ENCODE measurements at places on chromosomes 7 and 10.

GRCh38 chr7:20475756-20476155, 139.7 kb upstream of the ABCB5 start:
- DNase-seq = no peak

- no peak for DNase-seq
Measured at GRCh38 chr10:58220769-58221451, 46.8 kb downstream of the IPMK start.

DNA sequence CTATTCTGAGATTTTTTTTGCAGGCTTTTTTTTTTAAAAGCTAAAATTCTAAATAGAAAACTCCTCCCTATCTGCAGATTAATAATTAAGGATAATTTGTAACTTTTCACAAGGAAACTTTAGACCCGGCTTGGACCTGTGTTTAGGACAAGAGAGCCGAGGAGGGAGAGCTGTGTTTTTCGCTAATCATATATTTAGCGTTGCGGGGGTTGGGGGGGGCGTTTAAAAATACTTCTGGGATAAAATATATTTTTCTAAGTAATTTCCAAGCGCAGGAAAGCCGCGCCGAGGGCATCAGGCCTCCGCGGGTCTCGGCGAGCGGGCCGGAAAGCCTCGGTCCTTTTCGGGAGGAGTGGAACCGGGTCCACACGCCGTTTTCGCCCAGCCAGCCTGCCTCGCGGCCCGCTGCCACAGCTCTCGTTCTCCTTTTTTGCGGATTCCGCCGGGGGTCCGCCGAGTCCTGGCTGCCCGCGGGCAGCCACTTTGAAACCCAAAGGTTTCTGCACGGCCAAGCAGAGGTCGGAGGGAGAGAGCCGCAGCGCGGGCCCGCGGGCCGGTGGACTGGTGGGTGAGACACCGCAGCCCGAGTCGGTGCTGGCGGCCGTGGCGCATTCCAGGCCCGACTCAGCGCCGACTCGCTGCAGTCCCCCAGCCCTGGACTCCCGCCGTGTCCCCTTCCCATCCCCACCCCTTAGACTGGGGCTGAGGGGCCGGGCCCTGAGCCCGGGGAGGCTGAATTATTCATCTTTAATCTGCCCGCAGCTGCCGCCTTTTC, 2.3 kb downstream of the PAX2 start:
- no peak for DNase-seq

DNA sequence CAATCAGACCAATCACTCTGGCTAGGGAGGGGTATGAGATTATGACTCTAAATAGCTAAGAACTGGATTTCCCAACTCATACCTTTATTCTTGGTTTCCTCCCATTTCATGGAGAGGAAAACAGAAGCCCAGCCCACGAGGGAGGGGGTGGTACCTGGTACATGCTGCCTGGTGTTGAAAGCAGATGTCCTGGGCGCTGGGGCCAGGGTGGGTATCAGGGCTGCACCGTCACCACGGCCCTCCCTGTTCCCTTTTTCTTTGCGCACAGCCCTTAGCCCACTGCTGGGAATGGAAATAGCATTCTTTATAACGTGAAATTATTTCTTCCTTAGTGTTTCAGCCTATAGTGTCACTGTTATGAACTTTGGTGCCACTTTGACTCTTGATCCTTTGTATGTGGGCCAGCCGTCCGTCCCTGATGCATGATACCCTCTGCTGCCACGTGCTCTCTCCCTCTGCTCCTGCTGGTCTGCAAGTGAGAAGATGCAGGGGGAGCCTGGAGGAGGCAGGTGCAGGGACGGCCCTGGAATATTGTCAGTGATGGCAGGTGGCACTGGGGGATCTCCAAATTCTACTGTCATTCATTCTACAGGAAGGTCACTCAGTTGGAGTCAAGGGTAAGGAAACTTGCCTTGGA, 158.5 kb downstream of the CDH23 start:
- DNase-seq = no peak
